ENCODE measurements at places on chromosomes 4 and X.

- DNase-seq: no peak
Measured at GRCh38 chrX:147376601-147377422, 534.9 kb upstream of the FMR1 start.

DNA sequence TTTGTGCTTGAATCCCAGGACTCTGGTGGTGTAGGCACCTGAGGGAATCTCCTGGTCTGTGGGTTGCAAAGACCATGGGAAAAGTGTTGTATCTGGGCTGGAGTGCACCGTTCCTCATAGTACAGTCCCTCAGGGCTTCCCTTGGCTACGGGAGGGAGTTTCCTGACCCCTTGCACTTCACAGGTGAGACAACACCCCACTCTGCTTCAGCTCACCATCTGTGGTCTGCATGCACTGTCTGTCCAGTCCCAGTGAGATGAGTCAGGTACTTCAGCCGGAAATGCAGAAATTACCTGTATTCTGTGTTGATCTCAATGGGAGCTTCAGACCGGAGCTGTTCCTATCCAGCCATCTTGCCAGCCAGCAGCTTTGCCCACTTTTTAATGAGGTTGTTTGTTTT is 353.0 kb upstream of the IRS4 start:
- DNase-seq: no peak

DNA sequence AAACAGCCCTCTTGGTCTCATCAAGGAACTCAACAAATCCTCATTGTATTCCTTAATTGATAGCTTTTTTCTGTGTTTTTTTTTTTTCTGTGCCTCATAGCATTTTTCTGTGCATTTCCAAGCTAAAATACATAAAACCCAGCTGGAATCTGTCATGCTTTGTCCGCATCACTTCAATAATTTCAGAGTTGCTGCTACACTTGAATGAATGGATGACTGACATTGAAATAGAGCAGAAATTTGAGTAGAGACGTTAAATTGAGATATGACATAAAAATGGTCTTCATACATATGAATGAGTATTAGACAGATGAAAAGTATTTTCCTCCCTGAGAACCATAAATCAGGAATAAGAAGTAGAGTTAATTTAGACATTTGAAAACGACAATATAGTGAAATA is 593.2 kb downstream of the TMA16 start:
- no peak for DNase-seq

GRCh38 chr4:76502886-76503285 is 67.9 kb downstream of the SHROOM3 start:
- DNase-seq: no peak

DNA sequence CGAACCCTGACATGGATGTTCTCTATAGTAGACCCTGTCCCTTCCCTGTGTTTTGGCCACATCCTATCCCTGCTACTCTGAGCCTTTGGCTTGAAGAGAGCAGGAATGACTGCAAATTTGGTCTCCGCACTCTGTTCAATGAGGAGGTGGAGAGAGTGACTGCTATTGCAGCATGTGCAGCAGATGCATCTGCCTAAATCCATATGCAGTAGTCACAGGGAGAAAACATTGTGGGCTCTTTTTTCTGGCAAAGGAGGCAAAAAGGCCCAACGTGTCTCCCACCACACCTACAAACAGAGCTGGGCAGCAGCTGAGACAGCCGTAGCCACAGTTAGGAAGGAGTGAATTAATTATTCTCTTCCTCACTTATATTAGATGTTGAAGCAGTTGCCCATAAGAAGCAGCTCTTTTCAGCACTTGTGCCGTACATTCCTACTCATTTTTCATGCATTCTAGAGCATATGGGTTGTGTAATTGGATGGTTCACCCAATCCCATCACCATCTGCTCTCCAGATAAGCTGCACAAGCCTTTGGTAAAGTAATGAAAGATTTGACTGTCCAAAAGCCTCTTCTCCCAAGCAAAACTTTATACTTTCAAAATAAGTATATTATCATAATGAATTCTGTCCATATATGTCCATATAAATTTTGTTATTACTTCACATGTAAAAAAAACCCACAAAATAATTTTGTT is 147.9 kb upstream of the FAM47A start:
- DNase-seq: no peak

DNA sequence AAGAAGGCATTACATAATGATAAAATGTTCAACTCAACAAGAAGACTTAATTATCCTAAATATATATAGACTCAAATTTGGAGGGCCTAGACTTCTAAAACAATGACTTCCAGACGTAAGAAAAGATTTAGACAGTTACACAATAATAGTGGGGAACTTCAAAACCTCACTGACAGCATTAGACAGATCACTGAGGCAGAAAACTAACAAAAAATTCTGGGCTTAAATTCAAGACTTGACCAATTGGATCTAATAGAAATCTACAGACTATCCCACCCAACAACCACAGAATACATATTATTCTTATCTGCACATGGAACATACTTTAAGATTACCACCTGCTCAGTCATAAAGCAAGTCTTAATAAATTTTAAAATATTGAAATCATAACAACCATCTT is 93.3 kb upstream of the ARSJ start:
- DNase-seq: no peak

DNA sequence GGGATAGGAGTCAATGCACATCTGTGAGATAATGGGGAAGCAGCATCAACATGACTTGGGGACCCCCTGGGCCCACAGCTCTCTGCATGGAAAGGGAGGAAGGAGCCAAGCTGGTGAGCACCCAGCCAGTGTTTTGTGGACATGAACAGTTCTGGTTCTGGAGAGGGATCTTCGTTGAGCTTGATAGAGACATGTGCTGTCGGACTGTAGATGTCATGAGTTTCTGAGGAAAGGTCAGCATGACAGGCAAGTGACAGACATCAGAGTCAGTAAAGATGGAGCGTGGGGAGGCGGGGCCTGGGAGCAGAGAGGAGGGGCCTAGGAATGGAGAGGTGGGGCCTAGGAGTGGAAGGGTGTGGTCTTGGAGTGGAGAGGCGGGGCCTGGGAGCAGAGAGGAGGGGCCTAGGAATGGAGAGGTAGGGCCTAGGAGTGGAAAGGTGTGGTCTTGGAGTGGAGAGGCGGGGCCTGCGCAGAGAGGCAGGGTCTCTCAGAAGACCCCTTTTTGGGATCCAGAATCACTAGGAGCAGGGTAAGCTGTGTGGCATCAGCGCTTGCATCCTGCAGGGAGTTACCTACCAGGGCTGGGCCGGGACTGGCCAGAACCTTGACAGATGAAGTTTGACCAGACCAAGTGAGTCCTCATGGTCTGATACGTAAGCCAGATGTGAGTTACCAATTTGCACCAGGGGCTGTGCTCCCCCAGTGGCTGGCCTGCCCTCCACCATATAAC is 33.7 kb downstream of the PIGG start:
- no peak for DNase-seq

- DNase-seq: no peak
Measured at GRCh38 chrX:68698942-68699341, 51.5 kb downstream of the STARD8 start.

GRCh38 chrX:45716750-45717149 is 516.1 kb upstream of the DIPK2B start:
- DNase-seq: no peak

Data from stimulated activated CD4-positive, alpha-beta T cell treated with anti-CD3 and anti-CD28 coated beads, TNF-alpha, amount 100 ng/mL, for 1 hour (primary cell).